ENCODE measurements at places on chromosomes 6 and 20. TPM values are rescaled to one million over a fixed set of nuclear protein-coding genes. Genes with fewer than 3 reads are reported as not detected.

Gene TBX18
- total RNA-seq: 3.6 TPM

GRCh38 chr20:30168025-30168799, 1089.3 kb upstream of the DEFB115 start:
- no peak for ATAC-seq

Gene RAB44
- total RNA-seq: 1.6 TPM

- no peak for ATAC-seq
Measured at GRCh38 chr6:161745594-161746141, 471.8 kb upstream of the AGPAT4 start.

Gene RREB1
- total RNA-seq: 22.5 TPM

DNA sequence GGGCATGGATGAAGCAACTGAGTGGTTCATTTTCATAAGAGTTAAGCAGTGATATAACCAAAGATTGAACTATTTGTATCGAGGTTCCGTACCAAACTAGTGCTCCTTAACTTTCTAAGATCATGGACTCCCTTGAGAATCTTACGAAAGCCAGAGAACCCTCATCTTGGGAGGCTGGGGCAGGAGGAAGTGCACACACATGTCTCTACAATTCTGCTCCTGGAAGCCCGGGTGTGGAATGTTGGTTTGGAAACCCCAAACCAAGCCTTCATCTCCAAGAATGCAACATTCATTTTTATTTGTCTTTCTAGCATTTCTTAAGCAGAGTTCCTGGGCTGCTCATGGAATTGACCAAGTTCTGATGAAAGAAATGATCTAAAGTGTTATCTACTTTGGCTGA, 250.5 kb upstream of the PRND start:
- ATAC-seq: no peak

DNA sequence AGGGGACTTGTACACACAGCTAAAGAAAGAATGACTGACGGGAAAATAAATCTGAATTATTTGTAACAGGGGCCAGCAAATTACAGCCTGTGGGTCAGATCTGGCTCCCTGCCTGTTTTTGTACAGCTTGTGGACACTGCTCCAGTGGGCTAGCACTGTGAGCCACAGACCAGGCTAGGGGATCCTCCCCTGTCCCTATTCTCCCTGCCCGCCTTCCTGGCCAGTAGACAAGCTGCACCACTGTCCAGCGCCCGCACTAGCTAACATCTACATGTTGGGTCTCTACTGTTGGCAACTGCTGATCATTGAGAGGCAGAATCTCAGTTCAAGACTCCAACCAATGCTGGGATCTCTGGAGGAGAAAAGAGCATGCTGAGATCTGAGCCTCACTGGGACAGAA, 10.7 kb downstream of the OSER1 start:
- no peak for ATAC-seq

GRCh38 chr6:140209775-140210174, 835.3 kb upstream of the CITED2 start:
- no peak for ATAC-seq

GRCh38 chr6:53284901-53285300, 63.8 kb downstream of the ELOVL5 start:
- no peak for ATAC-seq

- ATAC-seq: no peak
Measured at GRCh38 chr20:41563087-41563486, 55.1 kb downstream of the CHD6 start.

DNA sequence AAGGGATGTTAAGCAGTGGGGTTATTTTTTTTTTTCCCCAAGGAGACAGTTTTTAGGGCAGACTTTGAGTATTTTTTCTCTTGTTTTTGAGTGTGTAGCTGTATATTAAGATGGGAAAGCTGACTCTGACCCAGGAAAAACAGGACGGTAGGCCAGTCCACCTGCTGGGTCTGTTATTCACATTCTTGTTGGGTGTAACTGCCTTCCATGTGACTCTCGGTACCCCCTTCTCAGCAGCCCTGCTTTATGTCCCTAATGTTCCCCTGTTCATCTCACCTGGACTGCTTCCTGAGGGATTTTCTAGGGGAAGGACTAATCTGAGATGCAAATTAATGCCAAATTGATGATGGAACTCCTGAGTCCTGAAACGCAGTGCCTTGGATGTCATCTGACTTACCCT, 21.9 kb downstream of the FOXO3 start:
- no peak for ATAC-seq

Data from gastroesophageal sphincter (tissue), 4 donors.